ENCODE measurements at places on chromosomes 1 and 21.

DNA sequence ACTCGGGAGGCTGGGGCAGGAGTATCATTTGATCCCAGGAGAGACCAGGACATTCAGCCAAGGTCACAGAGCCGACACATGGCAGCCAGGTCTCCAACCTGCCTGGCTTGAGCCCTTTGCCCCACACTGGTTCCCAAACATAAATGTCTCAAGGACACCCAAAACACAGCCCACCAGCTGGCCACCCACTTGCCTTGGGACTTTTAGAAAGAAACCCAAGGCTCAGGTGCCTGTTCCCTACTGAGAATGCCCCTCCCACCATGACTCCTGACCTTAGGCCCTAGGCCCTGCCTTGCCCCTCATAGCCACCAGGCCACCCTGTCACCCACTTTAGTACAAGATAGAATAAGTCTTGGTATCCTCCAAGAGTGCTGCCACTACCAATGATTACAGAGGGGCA lies 41.9 kb upstream of the LRP8 start:
- DNase-seq = no peak

GRCh38 chr1:59278780-59279354 lies 18.0 kb upstream of the FGGY start:
- no peak for DNase-seq

- no peak for DNase-seq
Measured at GRCh38 chr1:41280202-41281032, 38.3 kb upstream of the SCMH1 start.

DNA sequence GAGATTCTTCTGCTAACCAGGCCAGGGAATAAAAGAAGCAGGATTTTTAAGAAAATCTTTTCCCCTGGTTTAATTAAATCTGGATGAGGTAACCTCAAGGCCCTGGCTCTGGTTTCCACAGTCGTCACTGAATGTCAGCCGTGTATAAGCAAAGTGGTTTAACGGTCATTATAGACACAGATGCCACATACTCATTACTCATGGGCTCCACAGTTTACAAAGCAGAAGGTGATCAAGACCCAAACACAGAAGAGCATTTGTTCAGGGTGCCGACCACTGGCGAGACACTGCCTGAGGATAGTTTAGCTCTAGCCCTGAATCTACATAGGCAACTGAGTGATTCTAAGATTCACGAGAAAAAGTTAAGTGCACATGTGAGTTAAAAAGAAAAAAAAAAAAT lies 27.8 kb upstream of the RAP1GAP start:
- no peak for DNase-seq

- no peak for DNase-seq
Measured at GRCh38 chr1:175134500-175134899, 58.1 kb downstream of the KIAA0040 start.

DNA sequence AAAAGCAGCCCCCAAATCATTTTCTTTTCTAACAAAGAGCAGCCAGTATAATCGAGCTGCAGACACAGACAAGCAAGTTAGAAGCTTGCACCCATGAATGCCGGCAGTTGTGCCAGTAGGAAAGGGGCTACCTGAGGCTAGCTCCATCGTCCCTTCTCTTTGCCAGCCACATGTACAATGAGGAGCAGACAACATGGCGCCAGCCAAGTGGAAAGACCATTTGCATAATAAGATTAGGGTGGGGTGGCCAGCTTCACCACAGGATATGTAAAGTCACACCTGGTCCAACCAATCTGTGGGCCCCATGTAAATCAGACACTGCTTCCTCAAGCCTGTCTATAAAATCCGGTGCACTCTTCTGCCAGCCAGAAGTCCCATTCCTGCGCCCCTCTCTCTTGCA lies 103.7 kb downstream of the CCDC185 start:
- DNase-seq = no peak

DNA sequence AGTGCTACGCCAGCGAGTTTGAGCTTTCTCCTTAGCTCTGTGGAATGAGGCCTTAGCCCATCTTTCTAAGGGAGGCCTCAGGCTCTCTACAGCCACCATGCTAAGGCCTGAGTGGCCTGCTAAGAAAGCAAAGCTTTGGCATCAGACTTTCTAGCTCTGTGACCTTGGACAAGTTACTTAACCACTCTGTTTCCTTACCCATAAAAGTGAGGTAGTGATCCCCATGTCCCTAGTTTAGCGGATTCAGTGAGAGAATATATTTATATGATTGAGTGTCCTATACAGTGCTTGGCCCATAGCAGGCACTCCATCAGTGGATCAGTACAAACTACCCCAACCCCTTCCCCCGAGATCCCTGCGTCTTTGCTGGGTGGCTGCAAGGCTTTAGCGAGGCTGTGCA lies 4.0 kb downstream of the POGK start:
- DNase-seq = no peak

DNA sequence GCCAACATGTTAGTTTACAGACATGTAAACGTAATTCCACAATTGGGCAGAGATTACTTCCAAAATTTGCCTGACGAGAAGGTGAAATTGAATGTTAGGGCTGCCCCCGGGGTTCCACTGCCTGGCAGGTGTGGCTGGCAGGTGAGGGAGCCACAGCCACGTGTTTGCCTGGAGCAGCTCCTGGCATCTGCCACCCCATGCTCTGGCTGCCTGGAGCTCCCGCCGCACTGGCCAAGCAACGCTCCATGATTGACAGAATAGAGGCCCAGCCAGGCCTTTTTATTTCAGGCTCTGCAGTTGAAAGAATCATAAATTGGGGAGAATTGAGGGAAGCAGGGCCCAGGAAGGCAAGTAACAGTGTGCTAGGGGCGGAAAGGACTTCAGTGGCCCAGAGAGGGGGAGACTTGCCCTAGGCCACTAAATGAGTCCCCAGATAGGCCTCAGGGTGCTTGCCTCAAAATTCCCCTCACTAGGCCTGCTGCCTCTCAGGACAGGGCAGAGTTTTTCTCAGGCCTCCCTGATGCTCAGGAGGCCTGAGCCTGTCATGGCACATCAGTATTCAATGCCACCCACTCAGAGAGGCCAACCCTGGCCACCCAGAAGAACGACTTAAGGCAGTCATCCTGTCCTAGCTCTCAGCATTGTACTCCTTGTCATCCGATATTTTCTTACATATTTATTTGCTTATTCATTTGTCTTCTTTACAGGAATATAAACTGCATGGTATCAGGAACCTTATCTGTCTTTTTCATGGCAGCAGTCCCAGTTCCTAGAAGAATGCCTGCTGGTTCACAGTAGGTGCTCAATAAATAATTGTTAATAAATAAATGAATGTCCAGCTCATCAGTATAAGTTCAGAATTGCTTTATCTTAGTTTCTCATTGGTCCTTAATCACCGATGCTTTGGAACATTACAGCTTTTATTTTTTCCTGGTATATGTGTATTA lies 16.6 kb upstream of the S1PR1 start:
- no peak for DNase-seq

DNA sequence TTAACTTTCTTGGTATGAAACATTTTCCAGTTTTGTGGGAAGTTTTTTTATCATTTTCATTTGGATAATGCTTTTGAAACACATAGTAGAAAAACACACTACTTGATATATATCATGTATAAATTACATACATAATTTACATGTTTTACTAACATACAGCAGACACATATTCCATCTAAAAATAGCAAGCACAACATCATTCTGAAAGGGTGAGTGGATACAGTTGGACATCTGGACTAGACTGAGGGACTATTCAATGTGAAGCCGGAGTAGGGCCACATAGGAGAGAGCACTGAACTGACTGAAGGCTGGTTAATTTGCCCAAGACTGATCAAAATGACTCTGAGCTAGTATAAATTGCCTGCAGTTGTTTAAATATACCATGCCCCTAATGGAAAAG lies 11.7 kb downstream of the CDKN2C start:
- no peak for DNase-seq

GRCh38 chr1:41023279-41023990 lies 1.9 kb upstream of the SLFNL1 start:
- DNase-seq = no peak

- DNase-seq = no peak
Measured at GRCh38 chr1:241799416-241799815, 48.6 kb upstream of the EXO1 start.

DNA sequence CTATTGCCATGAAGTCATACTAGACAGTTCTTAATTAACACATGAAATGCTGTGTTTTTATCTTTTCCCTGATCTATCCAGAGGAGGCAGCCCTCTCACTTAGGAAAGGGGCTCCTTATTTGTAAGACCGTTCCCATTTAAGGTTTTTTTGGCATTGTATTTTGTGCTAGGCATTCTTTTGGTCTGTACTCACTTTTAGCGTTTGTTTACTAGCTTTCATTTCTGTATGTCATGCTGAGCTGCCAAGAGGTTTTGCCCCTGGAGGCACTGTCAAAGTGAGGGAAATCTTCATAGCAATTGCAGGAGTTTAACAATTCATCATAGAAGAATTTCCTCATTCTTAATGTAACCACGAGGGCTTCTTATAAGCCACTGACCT lies 59.5 kb downstream of the MTR start:
- DNase-seq = no peak

DNA sequence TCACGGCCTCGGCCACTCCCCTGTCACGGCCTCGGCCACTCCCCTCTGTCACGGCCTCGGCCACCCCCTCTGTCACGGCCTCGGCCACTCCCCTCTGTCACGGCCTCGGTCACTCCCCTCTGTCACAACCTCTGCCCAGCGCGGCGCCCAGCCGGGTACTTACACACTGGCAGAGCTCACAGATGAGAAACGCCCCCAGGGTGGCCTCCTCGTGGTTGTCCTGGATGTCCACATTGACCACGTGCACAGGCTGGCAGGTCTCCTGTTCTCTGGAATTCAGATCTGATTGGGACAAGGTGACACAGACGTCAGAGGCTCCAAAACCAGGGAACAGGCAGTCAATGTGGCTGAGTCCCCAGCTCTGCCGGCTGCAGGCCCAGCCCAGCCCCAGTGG lies 3.3 kb upstream of the TMEM240 start:
- no peak for DNase-seq

DNA sequence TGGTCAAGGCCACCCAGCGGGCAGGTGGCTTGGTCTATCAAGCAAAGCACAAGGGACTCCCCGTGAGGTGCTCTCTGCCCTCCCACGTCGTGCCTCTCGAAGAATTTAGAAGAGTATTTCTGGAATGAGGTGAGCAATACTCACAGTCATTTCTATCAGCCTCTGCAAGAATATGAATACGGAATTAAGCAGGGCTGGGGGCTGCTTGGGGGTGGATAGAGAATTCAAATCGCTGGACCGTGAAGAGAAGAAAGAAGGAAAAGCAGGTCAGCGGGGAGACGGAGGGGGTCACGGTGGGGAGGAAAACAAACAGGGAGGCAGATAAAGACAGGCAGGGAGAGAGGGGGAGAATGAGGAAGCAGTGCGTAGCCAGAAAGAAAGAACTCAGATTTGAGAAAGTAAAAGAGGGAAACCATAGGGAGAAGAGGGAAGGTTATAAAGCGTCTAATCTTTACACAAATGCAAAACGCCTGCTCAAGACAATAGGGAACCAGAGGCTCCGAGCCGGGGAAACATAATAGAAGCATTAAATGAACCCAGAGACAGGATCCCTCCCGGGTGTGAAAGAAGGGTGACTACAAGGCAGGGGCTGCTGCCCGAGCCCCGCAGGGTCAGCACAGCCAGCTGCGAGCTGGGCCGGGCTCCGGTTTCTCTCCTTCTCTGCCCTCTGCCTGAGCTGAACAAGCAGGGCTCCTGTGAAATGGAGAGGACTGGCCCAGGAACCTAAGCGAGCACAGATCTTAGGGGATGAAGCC lies 2.1 kb upstream of the EDN2 start:
- DNase-seq = no peak

DNA sequence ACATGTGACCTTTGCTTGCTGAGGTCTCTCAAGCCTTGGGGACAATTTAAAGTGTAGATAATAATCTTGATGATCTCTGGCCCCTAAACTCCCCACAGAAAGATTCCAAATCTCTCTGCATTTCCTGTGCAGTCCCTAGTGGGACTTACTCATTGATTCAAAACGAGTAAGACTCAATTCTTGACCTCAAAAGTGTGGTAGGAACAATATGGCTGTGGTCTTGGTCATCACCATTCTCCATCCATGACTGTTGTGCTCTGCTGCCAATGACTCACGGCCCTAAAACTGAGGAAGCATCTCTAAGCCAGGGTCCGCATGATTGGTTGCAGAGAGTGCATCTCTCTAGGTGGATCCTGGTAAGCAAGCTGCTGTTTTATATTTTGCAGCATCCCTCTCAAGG lies 268.0 kb downstream of the PTGER3 start:
- DNase-seq = no peak

- DNase-seq = no peak
Measured at GRCh38 chr1:3004285-3005205, 16.7 kb upstream of the ACTRT2 start.

- no peak for DNase-seq
Measured at GRCh38 chr1:46948629-46949416, 7.5 kb upstream of the CYP4A11 start.

- DNase-seq = no peak
Measured at GRCh38 chr1:153985941-153986761, at the start of gene RAB13. TSS of gene RAB13 (minus strand) at chr1:153986339. CDS start at chr1:153986236, 103 bp downstream.

DNA sequence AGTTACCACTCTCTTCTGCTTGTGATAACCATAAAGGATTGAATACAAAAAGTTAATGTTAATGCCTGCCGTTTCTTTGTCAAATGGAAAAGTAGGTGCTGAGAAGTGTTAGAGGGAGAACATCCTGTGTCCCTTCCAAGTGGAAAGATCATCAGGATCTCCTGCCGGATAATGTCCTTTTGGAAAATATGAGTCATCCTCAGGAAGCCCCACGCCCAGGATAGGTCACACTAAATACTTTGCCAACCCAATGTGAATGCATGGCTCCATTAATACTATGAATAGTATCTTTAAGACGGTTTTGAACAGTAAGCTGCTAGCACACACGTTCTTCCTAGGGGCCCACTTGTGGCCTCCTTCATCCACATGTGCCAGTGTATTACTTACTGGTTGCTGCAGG lies 279.5 kb downstream of the ZNF326 start:
- DNase-seq = no peak

DNA sequence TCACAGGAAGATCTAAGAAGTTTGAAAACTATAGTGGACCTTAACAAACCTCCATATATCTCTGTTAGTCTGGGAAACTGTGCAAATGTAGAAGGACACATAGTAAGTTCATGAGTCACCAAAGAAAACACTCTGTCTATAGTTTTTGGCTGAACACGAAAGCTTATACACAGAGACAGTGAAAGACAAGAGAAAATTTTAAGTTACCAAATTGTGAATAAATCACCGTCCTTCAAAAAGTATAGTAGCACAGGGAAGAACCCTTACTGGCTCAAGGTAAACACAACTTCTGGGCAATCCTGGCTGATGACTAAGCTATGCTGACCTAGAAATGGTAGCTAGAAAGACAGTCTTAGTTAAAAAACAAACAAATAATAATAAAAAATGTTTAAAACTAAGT lies 1057.9 kb downstream of the AMY1C start:
- DNase-seq = no peak

DNA sequence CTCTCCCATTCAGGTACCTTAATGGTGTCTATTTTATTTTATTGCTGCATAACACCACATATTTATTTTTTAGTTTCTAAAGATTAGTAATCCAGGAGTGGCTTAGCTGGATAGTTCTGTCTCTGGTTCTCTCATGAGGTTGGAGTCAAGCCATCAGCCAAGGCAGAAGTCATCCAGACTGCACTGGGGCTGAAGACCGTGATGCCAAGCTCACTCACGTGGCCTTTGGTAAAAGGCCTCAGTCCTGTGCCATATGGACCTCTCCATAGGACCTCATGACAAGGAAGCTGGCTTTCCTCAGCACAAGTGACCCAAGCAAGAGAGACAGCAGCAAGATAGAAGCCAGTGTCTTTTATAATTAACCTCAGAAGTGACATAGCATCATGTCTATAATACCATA lies 23.0 kb upstream of the DDR2 start:
- no peak for DNase-seq
